NCI-H2081 (cell line): ENCODE measurements at places on chromosomes 12 and 14.
A peak's percentile ranks its signal among the peaks of the same experiment; 100 is the strongest.

GRCh38 chr12:54306925-54307741, 6.3 kb upstream of the NFE2 start:
- DNase-seq: no peak

- DNase-seq: no peak
These were observed 47.4 kb downstream of the SLC35F4 start for GRCh38 chr14:57818511-57818910.

- no peak for DNase-seq
These were observed 112.2 kb downstream of the CHST11 start for GRCh38 chr12:104568935-104569334.

GRCh38 chr14:42224053-42224888, 617.6 kb downstream of the LRFN5 start:
- peak; percentile 65 for DNase-seq

GRCh38 chr12:27552886-27553560, 29.0 kb downstream of the PPFIBP1 start:
- DNase-seq: no peak

DNA sequence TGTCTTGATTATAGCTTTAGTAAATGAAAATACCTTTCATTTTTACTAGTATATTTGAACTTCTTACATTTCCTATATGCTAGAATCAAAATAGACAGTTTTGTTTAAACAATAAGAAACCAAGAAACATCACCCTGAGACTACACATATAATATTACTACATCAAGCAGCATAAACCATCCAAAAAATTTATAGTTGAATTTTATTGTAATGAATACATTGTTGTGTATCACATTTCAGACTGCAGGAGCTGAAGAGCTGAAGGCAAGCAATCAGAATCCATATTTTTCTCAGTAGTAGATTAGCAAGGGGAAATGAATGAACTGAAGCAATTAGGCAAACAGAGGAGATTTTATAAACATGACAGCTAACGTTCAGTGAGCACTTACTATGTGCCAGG, 379.2 kb downstream of the BTG1 start:
- no peak for DNase-seq

- DNase-seq: no peak
These were observed 12.8 kb downstream of the STX2 start for GRCh38 chr12:130826151-130826801.

DNA sequence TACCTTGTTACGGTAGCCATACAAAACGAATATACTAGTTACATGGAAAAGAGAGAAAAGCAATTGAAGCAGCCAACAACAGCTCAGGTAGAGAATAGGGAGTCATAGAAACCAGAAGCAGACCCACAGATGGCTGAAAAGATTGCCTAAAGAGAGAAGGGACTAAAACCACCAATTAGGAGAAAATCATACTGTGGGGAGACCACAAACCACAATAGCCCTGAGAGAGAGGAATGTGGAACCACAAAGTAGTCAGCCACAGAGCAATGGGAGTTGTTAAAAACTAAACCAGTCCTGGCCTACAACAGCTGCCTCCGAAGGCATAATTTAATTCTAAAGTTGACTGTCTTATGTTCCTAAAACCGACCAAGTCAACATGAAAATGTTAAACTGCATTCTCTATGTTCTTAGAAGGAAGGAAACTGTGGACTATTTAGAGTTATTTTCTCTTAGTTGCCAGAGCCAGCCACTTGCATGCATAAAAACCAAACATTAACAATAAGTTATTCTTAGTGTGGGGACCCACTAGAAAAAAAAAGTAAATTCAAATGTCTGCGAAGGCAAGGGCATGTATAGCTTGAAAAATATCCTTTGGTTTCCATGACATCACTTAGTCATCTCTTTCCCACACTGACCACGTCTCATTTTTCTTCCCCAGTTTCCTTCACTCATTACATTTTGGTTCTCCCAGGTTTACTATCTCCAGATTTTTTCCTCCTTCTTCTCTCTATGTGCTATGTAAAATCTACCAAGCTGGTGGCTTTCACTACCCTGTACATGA, 398.1 kb downstream of the NOVA1 start:
- DNase-seq: peak; percentile 22

DNA sequence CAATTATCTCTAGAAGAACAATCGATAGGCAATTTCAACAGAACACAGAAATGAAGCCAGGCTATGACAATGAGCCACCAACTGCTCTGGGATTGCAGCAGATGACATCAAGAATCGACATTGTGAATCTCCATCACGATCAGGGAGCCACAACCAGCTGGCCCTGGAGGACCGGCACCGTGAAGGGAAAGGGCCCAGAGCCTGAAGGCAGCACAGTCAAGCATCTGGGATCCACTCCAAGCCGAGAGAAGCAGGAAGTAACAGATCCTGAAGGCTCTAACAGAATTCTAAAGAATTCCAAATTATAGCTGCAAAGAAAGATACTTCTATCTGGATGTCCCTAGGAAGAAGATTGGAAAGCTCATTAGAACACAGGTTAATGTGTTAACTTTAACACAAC, 61.0 kb downstream of the LRRC74A start:
- DNase-seq: no peak

DNA sequence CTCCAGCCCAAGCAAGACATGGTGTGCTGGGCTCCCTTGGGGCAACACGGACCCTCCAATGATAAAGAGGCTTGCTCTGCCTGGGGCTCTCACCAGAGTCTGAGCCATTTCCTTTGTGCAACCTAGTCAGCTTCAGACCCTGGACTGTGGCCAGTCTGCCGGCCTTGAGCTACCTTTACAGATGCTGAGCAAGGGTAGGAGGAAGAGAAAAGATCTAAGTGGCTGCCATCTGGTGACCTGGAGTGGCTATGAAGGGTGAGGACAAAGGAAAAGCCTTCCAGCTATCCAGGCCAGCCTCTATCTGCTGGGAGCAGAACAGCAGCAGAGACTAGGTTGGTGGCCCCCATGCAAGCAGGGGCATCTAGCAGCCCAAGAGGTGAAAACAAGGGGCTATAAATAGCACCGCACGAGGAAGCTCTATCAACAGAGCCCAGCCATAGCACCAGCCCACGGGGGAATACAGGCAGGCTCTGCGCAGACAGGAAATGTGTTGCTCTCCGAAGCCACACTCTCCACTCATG, 230.1 kb downstream of the FOXN3 start:
- DNase-seq: no peak

- no peak for DNase-seq
These were observed 217.6 kb downstream of the ANO6 start for GRCh38 chr12:45433441-45433868.

DNA sequence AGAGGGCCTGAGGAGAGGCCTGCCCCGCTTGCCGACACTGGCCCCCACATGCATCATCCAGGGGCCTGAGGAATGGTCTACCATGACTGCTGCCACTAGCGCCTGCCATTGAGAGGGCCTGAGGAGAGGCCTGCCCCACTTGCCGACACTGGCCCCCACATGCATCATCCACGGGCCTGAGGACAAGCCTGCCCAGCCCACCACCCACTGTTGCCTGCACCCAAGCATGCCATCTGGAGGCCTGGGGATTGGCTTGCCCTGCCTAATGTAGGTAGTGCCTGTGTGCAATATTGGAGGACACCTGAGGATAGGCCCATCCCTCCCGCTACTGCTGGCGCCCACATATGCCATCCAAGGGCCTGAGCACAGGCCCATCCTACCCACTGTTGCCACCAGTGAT, 24.4 kb downstream of the CYP46A1 start:
- DNase-seq: no peak

DNA sequence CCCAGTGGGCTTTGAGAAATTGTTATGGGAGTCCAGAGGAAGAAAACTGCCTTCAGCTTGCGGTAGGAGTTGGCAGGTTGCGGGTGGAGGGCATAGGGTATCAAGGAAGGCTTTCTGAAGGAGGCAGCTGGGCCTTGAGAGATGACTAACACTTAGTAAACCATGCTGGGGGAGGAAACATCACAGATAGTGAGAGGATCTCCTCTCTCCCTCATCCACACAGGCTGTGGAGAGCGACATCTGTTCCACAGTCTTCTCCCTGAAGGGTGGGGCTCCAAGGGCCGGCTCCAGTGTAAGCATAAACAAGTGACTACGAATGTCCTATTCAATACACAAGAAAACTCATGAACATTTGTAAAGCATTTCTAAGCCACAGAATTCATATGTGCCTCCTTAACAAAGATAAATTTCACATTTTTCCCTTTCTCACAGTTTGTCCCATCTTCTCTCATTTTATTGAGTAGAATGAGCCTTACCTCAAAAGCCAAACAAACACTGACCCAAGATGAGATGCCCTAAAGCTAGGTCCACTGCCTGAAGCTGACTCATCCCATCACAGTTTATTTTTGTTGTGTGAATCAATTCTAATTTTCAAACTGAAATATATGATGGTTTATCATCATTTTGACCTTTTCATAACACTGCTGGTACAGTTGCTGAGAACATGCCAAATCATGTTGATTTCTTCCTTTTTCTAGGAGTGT, 227.9 kb downstream of the SLC25A21 start:
- no peak for DNase-seq

DNA sequence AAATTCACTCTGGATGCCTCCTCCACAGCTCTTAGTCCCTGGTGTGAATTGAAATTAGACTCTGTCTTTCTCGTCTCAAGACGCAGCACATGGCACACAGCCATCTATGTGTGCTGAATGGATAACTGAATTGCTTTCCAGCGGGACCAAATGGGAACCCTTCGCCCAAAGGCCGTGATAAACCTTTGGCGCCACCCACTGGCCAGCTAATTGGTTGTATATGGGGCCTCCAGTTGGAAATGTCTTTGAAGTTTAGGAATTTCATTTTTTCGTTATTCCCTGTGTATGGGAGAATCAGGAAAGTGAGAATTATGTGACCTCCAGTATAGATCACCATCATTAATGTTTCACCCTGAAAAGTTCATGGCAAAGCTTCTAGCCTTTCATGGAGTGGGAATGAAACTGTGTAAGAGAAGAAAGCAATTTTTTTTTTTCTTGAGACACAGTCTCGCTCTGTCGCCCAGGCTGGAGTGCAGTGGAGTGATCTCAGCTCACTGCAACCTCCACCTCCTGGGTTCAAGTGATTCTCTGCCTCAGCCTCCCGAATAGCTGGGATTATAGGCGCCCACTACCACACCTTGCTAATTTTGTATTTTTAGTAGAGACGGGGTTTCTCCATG, 9.8 kb upstream of the HSP90AA1 start:
- peak; percentile 80 for DNase-seq

DNA sequence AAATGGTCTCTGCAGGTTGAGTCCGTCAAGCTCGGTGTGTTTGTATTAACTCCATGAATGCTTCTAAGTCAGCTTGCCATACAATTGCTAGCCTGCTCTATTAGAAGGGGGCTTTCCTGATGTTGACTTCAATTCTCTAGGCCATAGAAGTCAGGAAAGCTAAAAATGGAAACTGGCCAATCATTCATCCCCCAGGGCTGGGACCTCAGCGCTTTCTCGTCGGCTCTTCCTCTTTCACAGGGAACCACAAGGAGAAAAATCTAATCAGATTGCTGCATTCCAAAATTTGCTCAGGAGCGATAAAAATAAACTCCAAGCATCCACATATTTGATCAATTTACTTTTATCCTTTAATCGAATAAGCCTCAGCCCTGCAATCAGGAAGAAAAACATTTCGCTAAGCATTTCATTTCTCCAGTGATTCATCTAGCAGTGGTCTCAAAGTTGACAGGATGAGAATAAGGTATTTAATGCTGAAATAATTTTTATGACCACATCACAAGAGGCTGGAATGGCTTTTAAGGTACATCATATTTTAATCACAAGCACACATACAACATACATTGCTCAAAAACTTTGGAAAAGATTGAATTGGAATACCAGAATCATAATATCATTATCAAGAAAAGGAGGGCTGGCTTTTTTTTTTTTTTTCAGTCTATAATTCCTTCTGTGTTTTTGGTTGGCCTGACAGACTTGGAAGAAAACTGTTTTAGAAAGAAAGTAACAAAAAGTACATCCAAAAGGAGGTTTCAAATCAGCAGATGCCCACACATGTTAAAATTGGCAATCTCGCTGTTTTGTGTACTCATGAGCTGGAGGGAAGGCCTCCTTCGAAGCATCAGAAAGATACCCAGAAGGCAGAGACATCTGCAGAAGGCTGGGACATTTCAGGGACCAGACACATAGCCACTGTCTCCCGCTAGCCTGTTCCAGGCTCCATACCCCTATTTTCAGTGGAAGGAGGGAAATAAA, 316.3 kb downstream of the NUAK1 start:
- no peak for DNase-seq

- no peak for DNase-seq
These were observed 165.0 kb upstream of the DCN start for GRCh38 chr12:91347481-91348214.

DNA sequence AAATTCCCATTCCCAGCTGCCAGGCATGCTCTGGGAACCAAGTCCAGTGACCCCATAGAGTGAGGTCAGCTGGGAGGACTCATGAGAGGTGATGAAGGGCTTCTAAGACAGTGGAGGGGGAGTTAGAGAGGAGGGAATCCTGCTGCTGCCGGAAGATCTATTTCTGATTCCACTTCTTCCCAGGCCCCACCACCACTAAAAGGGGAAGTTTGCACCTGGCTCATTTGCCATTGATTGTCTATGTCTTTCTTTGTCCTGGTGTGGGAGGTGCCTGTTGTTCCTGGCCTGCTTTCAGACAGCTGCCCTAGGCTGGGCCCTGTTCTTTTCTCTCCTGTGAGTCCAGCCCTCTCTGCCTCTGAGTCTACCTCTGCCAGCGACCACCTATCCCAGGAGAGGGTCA, 3.0 kb upstream of the KRT6A start:
- peak; percentile 29 for DNase-seq

DNA sequence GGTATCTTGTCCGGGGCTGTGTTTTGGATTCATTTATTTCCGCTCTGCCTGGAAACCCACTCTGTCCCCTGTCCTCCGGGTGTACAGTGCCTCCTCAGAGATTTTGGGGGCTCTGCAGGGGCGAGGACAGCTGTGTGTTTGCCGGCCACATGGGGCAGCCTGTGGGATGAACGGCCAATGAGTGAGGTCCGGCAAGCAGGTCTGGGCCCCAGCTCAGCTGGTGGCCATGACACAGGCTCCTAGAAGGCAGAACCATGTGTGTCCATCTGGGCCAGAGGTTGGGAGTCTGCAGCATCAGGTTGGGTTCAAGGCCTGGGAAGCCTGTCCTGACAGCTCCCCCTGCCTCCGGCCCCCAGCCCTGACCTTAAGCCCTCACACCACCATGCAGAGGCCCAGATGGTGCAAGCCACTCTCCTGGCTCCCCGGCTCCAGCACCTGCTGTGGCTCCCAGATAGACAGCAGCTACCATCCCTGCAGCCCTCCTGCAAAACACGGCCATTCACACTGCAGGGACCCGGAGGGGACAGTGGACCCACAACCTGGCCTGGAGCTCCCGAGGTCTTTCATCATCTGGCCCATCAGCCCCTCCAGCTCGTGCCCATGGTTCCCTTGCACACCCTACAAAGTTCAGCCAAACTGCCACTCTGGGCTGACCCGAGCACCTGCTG, 220.1 kb upstream of the C14orf180 start:
- DNase-seq: no peak

GRCh38 chr12:95653771-95654546, 102.7 kb upstream of the USP44 start:
- no peak for DNase-seq

- DNase-seq: no peak
These were observed 20.2 kb upstream of the CLEC4D start for GRCh38 chr12:8493084-8493483.

DNA sequence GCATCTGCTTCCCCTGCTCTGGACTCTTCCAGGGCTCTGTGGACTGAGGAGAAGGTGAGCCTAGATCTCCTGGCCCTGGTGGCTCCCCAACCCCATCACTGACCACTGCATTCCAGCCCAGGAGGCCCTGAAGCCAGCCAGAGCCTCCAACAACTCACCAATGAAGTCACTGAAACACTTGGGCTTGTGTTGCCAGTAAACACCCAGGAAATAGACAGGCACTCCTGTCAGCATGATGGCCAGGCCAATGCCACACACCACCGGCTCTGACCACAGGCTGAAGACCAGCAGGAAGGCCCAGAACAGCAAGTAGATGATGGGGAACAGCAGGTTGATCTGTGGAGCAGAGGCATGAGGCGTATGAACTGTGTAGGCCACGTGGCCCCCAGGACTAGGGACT, 8.8 kb upstream of the CEBPE start:
- no peak for DNase-seq
